T-cell (primary cell): ENCODE measurements at places on chromosomes 6 and 20. TPM values are rescaled to one million over a fixed set of nuclear protein-coding genes. Genes with fewer than 3 reads are reported as not detected.

Gene CRIP3
- 4.2 TPM for total RNA-seq

DNA sequence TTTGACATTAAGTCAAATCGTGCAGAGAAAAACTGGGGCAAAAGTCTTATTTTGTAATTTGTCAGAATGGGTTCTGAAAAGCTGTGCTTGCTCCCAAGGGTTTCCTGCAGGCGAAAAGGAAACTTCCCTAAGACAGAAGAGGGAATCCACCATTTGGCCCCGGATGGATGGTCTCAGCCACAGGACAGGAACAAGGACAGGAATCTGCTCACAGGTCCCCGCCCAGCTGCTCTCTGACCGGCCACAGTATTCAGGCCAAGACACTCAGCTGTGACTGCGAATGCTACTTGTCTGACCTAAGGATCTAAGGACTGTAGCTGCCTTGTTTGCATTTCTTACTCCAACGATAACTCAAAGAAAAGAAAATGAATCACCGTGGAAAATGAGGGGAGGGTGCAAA is 197.0 kb downstream of the BMP7 start:
- H3K27me3 ChIP-seq, result peaks cover 51% of the 10 kb centered on the region
- no peaks in the 10 kb centered on the region for H3K36me3 ChIP-seq
- no peak overlapping the region for H3K4me3 ChIP-seq
- no peak for DNase-seq

DNA sequence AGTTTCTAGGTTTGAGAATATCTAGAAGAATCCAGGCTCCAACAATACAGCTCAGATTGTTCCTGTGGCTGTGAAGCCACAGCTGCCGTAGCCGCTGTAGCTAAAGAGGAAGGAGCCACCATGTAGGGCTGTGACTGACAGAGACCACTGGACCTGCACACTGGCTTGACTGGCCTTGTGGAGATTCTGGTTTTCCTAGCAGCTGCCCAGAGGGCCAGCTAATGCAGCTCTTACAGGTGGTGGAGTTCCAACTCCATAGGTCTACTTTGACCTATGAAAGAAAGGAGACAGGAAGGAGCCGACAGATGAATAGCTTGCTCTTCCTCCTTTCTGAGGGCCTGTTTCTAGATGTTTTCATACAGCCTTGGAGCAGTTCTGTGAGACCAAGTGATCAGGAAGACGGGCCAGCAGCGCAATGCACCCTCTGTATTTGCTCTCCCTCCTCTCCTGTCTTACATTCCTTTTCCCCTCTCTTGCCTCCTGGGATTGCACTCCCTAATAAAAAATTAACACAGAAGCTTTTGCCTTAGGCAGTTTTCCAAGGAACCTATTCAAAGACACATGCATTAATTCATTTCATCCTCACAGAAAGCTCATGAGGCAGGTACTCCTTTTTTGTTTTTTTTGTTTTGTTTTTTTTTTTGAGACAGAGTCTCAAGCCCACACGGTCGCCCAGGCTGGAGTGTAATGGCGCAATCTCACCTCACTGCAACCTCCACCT is 51.8 kb upstream of the MYB start:
- H3K27me3 ChIP-seq, result no peaks in the 10 kb centered on the region
- H3K4me3 ChIP-seq, result no peak overlapping the region

DNA sequence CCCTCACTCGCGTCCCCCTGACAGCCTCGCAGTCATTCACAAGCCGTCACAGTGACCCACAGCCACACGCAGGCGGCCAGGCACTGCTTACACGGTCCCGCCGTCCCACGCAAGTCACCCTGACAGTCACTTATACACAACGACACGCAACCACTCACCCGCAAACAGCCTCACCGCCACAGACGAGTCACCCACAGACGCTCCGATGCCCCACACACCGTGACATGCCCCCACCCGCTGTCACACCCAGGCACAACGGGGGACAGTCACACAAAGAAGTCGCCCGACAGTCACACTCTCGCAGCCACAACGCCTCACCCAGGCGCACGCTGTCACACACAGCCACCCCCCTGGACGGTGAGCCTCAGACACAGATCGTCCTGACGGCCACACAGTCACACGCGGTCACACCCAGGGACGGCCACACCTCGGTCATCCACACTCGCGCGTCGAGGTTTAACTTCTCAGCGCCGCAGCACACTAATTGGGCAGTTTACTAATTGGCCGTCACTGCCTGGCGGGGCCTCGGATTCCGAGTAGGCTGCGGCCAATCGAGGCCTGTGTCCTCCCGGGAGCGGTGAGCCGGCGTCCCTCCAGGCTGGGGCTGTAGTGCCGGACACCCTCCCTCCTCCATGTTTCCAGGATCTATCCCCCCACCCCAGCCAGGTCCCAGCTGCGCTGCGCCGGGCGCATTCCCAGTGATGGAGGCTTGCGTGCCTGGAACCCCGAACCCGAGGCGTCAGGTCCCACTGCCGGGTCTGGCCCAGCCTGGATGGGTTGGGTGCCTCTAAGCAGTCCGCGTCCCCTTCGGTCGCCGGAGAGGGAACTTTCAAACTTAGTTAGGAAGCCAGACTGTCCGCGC is 790 bp downstream of the TOX2 start:
- H3K36me3 ChIP-seq, result no peaks in the 10 kb centered on the region
- peak overlapping the region; percentile 57 for H3K4me3 ChIP-seq
- peaks cover 4% of the 10 kb centered on the region for H3K4me1 ChIP-seq
- no peak for DNase-seq
- H3K27ac ChIP-seq, result no peak overlapping the region

- H3K27ac ChIP-seq, result no peak overlapping the region
- H3K4me1 ChIP-seq, result no peaks in the 10 kb centered on the region
- no peaks in the 10 kb centered on the region for H3K27me3 ChIP-seq
- H3K36me3 ChIP-seq, result no peaks in the 10 kb centered on the region
These were observed 160.6 kb downstream of the SMOC2 start for GRCh38 chr6:168601546-168601945.

Gene HLA-DRA
- total RNA-seq, result 131 TPM

- no peak overlapping the region for H3K4me3 ChIP-seq
- DNase-seq, result no peak
- no peak overlapping the region for H3K27ac ChIP-seq
- H3K36me3 ChIP-seq, result no peaks in the 10 kb centered on the region
These were observed 17.7 kb downstream of the RIPOR3 start for GRCh38 chr20:50673466-50674137.

DNA sequence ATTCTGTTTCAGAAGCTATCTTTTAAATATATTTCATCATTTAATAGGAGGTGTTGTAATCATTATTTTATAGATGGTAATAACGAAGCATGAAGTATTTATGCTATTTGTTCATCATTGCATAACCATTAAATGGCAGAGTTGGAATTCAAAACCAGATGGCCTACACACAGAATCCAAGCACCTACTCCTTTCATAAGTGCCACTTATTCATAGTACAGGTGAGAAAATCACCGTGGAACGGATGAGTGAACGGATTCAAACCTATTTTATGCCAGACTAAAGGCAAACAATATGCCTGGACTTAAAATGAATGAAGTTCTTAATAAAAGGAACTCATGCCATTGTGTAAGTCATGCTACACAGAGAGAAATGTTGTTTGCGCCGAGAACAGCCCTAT is 397.9 kb upstream of the ADGRB3 start:
- H3K4me1 ChIP-seq, result no peaks in the 10 kb centered on the region
- H3K36me3 ChIP-seq, result no peaks in the 10 kb centered on the region
- no peak overlapping the region for H3K27ac ChIP-seq

- H3K4me3 ChIP-seq, result no peak overlapping the region
- no peak for DNase-seq
- H3K27ac ChIP-seq, result no peak overlapping the region
- no peaks in the 10 kb centered on the region for H3K4me1 ChIP-seq
- H3K36me3 ChIP-seq, result peaks cover 37% of the 10 kb centered on the region
- H3K27me3 ChIP-seq, result no peaks in the 10 kb centered on the region
These were observed 153.9 kb downstream of the DTNBP1 start for GRCh38 chr6:15508931-15509330.

DNA sequence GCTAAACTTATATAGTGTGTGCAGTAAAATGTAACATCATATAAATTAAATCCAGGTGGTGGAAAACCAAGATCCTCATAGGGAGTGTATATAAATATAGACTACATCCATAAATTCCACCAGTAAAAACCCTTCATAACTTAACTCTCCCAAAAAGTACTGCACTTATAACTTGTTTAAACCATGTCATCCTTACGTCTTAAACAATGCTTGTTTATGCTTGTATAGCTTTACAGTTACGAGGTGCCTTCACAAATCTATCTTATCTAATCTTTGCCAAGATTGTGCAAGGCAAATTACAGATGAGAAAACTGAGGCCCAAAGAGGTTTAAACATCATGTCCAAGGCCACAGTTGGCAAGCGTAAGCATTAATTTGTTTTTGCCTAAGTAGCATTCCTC is 71.3 kb downstream of the BCAS1 start:
- no peak overlapping the region for H3K27ac ChIP-seq
- no peaks in the 10 kb centered on the region for H3K4me1 ChIP-seq
- H3K36me3 ChIP-seq, result no peaks in the 10 kb centered on the region

Gene LSM2
- total RNA-seq, result 25.3 TPM

Gene ARMH2
- 2.2 TPM for total RNA-seq

DNA sequence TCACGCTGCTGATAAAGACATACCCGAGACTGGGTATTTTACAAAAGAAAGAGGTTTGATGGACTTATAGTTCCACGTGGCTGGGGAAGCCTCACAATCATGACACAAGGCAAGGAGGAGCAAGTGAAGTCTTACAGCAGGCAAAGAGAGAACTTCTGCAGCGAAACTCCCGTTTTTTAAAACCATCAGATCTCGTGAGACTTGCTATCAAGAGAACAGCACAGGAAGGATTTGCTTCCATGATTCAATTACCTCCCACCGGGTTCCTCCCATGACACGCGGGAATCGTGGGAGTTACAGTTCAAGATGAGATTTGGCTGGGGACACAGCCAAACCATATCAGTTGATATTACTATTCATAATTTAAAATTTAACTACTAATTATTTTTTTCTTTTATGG is 157.3 kb upstream of the ATXN1 start:
- DNase-seq, result no peak
- H3K4me3 ChIP-seq, result no peak overlapping the region
- H3K27me3 ChIP-seq, result peaks cover 9% of the 10 kb centered on the region
- H3K36me3 ChIP-seq, result no peaks in the 10 kb centered on the region

Gene IRF4
- total RNA-seq, result 16.9 TPM

- H3K4me1 ChIP-seq, result no peaks in the 10 kb centered on the region
- no peak overlapping the region for H3K4me3 ChIP-seq
- H3K27me3 ChIP-seq, result no peaks in the 10 kb centered on the region
These were observed 211.0 kb downstream of the LRFN2 start for GRCh38 chr6:40376113-40376650.

Gene TMEM170B
- total RNA-seq, result 1.9 TPM

DNA sequence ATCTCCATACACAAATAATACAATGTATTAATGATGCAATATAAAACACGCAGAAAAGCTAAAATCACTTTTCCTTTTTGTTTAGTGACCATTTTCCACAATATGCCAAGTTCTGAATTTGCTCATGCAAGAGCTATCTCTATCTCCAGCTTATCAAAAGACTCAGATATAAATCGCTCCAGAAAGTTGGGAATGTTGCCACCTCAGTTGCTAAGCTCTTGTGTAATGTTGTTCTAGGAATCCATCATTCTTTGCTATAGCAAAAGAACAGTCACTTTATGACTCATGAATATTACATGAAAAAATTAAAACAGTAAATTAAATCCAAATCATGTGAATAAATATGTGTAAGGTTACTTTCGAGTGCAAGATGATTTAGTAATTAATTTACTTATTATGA is 8.7 kb downstream of the PLAGL1 start:
- H3K4me3 ChIP-seq, result no peak overlapping the region
- DNase-seq, result no peak
- H3K36me3 ChIP-seq, result no peaks in the 10 kb centered on the region
- no peaks in the 10 kb centered on the region for H3K27me3 ChIP-seq
- no peak overlapping the region for H3K27ac ChIP-seq

GRCh38 chr6:6686748-6687601 is 98.5 kb downstream of the LY86 start:
- DNase-seq, result peak; percentile 42
- H3K27me3 ChIP-seq, result peaks cover 11% of the 10 kb centered on the region
- no peak overlapping the region for H3K27ac ChIP-seq
- H3K4me3 ChIP-seq, result no peak overlapping the region
- H3K4me1 ChIP-seq, result no peaks in the 10 kb centered on the region

GRCh38 chr6:27582928-27583725 is 110.2 kb upstream of the ZNF184 start:
- no peak overlapping the region for H3K27ac ChIP-seq
- DNase-seq, result no peak
- no peak overlapping the region for H3K4me3 ChIP-seq
- H3K27me3 ChIP-seq, result peaks cover 27% of the 10 kb centered on the region
- H3K4me1 ChIP-seq, result no peaks in the 10 kb centered on the region

Gene CRYBG1
- 26.4 TPM for total RNA-seq

DNA sequence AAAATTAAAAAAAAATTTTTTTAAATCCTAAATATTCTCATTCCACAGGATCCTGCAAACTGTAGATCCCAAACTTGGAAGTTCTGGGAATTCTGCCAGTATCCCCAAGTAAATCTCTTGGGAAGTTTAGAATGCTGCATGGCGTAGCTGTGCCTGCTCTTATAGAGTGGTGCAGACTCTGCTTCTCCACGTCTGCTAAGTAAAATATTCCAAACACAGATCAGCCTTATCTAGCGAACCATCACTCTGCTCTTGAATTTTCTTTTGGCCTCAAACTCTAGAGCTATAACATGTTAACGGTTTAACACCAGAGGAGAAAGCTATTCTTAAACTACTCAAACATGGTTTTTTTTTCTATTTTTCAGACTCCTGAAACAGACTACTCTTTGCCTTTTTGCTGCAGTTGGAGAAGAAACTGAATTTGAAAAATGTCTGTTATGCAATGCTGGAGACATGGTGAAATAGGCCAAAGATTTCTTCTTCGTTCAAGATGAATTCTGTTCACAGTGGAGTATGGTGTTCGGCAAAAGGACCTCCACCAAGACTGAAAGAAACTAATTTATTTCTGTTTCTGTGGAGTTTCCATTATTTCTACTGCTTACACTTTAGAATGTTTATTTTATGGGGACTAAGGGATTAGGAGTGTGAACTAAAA is 138.5 kb upstream of the AKAP12 start:
- no peak overlapping the region for H3K27ac ChIP-seq
- no peak for DNase-seq
- no peak overlapping the region for H3K4me3 ChIP-seq
